ENCODE measurements at places on chromosomes 3 and 15.

- no peak for DNase-seq
These were observed 29.5 kb upstream of the THRB start for GRCh38 chr3:24523988-24524727.

GRCh38 chr15:51579012-51579411, 43.6 kb downstream of the DMXL2 start:
- no peak for DNase-seq

- DNase-seq, result no peak
These were observed 426.5 kb downstream of the TBC1D5 start for GRCh38 chr3:17315897-17316296.

GRCh38 chr3:193021506-193022010, 103.9 kb upstream of the MB21D2 start:
- DNase-seq, result no peak

- no peak for DNase-seq
These were observed 83.6 kb downstream of the ARPP21 start for GRCh38 chr3:35722902-35723301.

DNA sequence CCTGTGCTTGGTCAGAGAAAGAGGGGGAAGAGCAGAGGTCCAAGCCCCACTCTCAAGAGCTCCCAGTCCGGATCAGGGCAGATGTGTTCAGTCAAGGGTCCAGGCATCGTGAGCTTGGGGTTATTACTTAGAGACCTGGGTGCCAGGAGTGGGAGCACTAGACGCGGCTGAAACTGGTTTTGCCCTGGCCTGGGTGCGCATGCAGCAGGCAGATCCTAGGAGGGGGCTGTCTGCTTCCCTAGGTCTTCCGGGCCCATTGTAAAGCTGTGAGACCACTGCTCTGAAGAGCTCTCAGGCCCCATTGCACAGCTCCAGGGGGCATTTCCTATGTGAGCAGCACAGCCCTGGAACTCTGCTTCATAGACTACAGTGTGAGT, 204.9 kb upstream of the LINGO1 start:
- DNase-seq, result no peak

DNA sequence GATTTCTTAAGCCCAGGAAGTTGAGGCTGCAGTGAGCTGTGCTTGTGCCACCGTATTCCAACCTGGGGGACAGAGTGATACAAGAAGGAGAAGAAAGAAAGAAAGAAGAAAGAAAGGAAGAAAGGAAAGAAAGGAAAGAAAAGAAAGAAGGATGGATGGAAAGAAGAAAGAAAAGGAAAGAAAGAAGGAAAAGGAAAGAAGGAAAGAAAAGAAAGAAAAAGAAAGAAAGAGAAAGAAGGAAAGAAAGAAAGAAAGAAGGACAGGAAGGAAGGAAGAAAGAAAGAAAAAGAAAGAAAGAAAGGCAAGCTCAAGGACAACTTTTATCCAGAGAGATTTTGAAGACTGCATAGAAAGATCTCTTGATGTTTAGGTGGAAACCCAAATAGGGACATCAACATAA, 120.7 kb downstream of the GMNC start:
- DNase-seq, result no peak

- DNase-seq, result no peak
These were observed 160.9 kb upstream of the GALNT15 start for GRCh38 chr3:16013568-16013967.

GRCh38 chr15:101378171-101378755, 83.2 kb upstream of the SNRPA1 start:
- no peak for DNase-seq

- DNase-seq, result no peak
These were observed 31.0 kb downstream of the ANP32A start for GRCh38 chr15:68789534-68790241.

DNA sequence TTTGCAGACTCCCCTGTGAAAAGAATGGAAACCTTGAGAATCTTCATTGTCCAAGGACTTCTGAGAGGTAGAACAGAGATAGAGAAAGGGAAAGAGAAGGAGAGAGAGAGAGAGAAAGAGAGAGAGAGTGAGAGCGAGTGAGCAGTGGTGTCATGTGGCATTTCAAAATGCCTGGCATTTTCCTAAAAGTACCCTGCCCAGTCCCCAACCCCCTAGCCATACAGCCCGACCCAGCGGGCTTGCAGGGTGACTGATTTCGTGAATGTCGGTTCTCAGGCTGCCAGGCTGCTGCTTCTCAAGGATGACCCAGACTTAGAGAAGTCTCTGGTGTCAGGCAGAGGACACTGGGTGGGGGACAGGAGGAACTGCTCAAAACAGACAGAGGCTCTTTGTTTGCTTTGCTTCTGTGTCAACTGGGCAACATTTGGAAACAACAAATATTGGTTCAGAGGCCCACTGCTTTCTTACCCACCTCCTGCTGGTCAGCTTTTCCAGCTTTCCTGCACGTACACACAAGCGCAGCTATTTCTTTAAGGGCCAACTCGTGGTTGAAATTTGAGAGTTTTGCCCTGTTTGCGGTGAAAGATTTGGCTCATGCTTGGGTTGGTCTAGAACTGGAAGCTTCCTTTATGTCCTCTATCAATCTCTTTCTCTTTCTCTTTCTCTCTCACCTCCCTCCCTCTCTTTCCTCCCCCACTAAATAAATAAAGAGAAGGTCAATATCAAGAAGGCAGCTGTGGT, 3.7 kb upstream of the TF start:
- DNase-seq, result no peak

- DNase-seq, result no peak
These were observed 12.6 kb downstream of the CAPN7 start for GRCh38 chr3:15218689-15219088.

DNA sequence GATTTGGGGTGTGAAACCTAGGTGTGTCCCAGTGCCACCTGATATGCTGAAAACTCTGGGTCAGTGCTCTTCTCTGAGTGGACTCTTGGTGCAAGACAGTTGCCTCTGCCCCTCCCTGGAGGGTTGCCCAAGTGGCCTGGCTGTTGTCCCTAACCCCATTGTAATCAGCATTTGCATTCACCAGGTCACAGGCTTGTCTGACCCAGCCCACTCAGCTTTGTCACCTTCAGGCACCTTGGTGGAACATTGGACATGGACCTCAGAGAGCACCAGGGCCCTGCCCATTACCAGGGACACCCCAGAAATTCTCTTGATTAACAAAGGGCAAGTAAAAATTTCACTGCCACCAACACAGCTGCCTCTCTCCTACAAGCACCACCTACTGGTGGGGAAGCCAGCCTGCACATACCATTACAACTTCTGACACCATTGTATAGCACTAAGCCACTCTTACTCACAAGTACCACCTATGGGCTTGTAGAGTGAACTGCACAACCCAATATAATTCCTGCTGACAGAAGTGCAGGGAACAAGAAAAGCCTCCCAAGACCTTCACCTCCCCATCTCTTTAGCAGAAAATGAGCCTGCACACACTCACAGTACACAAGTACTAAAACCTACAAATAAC, 324.6 kb downstream of the EPHA6 start:
- DNase-seq, result no peak

DNA sequence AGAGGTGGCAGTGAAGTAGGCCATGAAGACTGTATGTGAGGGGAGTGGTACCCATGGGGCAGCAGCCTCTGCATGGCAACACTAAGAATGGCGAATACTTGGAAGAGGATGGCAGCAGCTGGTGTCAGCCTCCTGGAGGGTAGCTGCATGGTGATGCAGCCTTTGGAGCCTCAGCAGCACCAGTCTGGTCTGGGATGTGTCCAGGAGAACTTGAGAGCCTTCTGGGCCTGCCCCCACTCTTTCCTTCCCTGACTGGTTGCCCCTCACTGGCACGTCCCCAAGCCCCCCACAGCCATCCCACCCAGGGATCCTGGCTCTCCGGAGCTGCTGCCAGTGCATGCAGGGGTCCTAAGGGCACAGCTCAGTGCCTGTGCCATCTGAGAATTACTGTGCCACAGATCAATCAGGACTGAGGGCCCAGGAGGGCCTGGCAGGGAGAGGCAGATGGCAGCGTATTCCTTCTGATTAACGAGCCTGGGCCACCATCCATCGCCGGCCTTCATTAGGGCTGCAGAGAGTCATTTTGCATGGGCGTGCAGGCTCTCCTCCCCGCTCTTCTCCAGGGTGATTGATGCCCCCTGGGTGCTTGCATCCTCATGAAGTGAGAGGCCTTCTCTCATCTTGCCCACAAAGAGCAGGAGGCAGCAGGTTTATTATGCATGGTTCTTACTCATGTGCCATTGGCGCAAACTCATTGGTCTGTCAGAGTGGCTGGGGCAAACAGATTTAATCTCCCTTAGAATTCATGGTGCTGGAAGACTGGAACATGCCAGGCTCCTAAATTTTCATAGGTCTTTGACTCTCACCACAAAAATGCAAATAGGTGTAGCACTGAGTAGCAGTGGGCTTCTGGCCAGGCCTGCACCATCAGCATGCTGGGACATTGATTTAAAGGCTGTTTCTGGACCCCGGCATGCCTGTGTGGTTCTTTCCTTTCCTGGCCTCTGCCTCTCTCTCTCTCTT, 116.8 kb downstream of the EPHB1 start:
- DNase-seq, result no peak

DNA sequence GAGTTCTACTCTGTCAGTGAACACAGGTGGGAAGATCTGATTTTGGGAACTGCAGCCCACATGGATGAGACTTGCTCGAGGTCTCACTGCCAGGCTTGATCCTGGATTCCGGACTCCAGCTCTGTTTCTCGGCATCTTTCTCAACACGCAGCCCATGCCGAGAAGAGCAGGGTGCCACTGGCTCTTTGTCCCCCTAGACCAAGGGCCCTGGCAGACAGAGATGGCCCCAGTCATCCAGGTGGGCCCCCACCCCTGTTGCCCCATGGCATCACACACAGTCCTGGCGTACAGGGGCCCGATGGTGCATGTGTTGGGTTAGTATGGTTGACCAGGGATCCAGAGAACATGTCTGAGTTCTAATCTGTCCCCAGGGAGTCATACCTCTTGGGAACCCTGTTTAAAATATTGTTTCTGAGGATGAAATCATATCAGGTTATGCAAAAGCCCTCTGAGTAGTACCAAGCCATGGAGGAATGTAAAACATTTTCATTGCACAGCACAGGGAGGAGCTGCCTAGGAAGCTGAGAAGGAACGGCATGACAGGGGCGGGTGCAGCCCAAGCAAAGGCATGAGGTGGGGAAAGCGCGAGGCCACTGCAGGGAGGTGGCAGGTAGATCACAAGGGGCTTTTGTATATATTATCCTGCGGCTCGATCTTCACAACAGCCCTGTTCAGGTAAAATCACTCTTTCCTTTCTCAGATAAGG, 320.6 kb downstream of the UACA start:
- DNase-seq, result no peak

GRCh38 chr3:25907081-25907480, 117.2 kb downstream of the OXSM start:
- DNase-seq, result no peak

Data from activated naive CD8-positive, alpha-beta T cell treated with anti-CD3 and anti-CD28 coated beads for 36 hours (primary cell).